ENCODE measurements at places on chromosomes 12 and 14. TPM values are rescaled to one million over a fixed set of nuclear protein-coding genes. Genes with fewer than 3 reads are reported as not detected.
A peak's percentile ranks its signal among the peaks of the same experiment; 100 is the strongest.

DNA sequence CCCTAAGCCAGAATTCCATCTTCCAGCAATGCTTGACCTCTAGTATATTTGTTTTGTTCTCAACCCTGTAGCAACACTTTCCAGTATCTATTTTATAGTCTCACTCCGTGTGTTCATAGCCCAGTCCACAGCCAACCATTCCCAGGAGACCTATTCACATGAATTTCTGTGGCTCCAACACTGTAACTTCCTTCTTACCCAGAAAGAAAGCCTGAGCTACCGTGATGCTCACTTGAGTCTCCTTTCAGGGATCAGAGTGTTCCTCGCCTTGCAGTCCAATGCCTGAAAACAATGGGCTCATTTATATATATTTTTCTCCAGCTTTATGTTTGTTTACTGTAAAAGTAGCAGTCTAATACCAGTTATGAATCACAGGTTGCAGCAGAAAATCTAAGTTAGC, 645.0 kb upstream of the NOVA1 start:
- DNase-seq, result no peak

KCNH3 gene
- 0.63 TPM for total RNA-seq

DNA sequence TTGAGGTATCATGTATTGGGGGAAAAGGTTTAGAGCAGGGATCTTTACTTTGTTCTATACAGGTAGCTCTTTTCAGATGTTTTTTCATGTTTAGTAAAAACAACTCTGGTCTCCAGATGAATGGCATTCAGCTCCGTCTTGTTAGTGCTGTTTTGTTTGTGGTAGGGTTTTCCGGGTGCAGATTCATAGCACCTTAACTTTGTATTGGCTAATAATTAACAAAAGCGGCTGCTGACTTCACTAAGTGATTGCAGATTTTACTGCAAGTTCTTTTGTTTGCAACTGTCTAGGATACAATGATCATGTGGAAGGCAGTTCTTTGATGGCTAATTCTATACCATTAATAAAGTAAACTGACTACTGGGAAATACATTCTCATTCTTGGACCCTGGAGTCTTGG, 32.2 kb upstream of the BHLHE41 start:
- DNase-seq, result no peak

POTEG gene
- total RNA-seq, result not detected

IRAK4 gene
- total RNA-seq, result 24.4 TPM

IL26 gene
- not detected for total RNA-seq

DNA sequence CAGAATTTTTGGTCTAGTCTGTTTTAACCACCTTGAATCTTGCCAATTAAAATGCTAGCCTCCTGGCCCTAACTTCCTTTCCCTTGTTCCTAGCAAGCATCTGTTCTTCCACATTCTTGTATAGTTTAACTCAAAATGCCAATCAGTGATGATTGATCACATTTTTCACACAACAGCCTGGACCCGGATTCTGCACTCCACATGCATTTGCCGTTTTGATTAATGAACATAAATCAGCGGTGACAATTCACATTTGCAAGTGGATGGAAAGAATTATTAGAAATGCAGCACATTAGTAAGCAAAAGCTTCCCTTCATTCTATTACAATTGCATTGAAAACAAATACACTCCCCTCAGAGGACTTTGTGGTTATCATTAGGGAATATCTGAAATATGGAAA, 83.4 kb downstream of the PDZRN4 start:
- DNase-seq, result no peak

DNA sequence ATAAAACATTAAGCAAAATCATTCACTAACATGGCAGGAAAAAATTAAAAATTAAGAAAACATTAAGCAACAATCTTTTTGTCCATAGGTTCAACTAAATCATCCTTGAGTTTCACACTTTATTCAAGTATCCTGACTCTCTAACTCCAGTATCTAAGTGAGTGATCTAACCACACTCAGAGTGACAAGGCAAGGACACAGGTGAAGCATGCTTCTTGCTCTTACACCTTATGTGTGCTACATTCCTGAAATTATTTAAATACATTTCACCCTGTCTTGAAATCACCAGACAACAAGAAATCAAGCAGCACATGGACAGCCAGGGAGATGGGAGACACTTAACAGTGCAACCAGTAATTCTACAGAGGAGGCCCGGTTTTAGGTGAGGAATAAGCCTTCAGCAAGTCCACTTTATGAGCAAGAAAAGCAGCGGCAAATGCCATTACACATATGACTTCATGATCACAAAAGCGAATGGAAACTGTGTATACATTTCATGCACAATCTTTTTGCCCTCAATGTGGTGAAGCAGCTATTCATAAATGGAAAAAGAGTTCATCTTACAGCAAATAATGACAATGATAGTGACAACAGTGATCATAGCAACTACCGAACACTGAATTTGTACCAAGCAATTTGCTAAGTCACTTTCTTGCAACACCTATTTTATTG, 37.4 kb downstream of the PHLDA1 start:
- no peak for DNase-seq

DNA sequence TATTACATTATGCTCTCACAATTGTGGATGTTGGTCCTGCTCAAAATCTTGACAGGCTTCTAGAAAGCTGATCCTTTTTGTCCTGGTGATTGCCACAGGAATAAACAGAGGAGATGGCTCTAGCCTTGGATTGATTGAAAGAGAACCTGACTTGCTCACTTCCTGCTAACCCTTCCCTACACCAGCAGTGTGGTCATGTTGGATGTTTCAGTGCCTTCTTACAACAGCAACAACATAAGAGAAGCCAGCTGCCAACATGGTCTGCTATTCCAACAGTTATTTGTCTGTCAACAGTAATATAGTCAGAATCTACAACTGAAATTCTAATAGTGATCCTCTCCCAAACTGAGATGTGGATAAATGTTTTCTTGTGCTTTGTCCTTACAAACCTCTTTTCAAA, 311.6 kb upstream of the DIO2 start:
- no peak for DNase-seq

- no peak for DNase-seq
These were observed 9.4 kb downstream of the ANKRD9 start for GRCh38 chr14:102500158-102500662.

HOXC4 gene
- 1.1 TPM for total RNA-seq

- no peak for DNase-seq
These were observed 95.4 kb downstream of the KCNK10 start for GRCh38 chr14:88227693-88228092.

DDX23 gene
- 48.3 TPM for total RNA-seq

GRCh38 chr14:54767139-54767431, 135.5 kb downstream of the GCH1 start:
- no peak for DNase-seq

GRCh38 chr14:37591941-37592481, 3.0 kb downstream of the FOXA1 start:
- DNase-seq, result no peak

DNA sequence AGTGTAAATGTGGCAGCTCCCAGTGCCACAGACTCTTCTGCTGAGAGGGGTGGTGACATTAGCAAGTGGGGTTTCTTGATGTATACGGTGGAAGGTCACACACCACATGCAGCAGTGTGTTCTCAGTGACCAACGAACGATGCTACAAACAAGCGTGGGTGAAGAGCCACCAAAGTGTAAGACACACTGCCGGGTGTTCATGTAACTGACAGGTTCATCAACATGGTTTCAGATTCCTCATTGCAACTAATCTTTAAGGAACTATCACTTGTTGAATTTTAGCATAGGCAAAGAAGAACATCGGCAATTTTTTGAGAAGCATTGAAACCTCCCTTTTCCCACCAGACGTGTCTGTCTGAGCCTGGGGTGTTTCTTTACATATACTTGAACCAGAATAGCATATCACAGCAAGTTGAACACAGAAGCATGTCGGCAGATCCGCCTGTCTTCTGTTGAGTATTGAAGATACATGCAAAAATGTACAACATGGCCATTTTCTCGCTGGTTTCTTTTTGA, 58.8 kb downstream of the PPP2R5C start:
- DNase-seq, result no peak

IAPP gene
- total RNA-seq, result not detected

DNA sequence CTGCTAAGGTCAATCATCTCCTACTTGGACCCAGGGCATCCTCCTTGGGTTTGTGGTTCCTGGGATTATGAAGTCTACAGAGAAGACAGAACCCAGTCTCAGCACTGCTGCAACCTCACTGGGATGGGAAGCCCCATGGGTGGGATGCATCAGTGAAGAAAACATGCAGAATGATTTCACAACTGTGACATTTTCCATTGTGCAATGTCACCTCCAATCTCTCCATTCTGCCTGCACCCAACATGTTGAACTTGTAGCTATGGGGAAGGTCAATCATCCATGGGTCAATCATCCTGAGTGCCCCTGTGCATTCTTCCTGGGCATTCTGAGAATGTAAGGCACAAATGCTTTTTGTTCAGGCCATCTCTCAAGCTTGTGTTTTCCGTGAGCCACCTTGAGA, 1004.4 kb upstream of the TMEM132C start:
- DNase-seq, result no peak

USP44 gene
- total RNA-seq, result 4.3 TPM

MMP17 gene
- total RNA-seq, result 3.8 TPM

MYH6 gene
- not detected for total RNA-seq

TSPAN8 gene
- 8.3 TPM for total RNA-seq

GALNT4 gene
- 7.5 TPM for total RNA-seq

GRCh38 chr14:51472881-51473280, 178.8 kb upstream of the FRMD6 start:
- DNase-seq, result no peak

DNA sequence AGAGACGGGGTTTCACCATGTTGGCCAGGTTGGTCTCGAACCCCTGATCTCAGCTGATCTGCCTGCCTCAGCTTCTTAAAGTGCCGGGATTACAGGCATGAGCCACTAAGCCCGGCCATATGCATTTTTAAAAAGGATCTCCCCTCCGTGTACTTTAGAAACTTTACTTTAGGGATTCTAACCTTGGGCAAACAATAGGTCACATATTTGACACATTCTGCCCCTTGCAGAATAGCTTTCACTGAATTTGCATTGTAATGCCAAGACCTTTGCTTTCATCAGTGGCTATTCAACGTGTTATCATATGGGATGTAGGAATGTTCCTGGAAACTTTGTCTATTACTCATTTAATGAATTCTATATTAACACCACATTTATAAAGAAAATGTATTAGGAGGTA, 11.4 kb upstream of the ANKS1B start:
- DNase-seq, result no peak

DNA sequence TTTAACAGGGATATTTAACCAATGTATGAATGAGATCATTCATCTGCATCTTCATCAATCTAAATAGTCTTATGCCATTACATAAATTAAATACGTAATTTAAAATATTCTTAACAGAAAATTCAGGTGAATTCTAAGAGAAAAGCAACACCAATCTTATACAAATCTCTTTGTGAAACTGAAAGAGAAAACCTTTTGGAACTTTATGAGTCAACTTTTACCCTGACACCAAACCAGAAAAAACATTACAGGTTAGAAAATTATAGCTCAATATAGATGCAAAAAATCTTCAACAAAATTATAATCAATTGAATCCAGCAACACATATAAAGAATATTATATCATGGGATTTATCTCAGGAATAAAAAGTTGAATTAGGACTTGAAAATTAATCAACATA, 3.4 kb downstream of the GLIPR1L1 start:
- no peak for DNase-seq

HVCN1 gene
- 10.9 TPM for total RNA-seq

- DNase-seq, result no peak
These were observed 141.3 kb downstream of the PLXNC1 start for GRCh38 chr12:94289461-94290312.

FAM181A gene
- not detected for total RNA-seq

PPP4R4 gene
- total RNA-seq, result 0.72 TPM

DNA sequence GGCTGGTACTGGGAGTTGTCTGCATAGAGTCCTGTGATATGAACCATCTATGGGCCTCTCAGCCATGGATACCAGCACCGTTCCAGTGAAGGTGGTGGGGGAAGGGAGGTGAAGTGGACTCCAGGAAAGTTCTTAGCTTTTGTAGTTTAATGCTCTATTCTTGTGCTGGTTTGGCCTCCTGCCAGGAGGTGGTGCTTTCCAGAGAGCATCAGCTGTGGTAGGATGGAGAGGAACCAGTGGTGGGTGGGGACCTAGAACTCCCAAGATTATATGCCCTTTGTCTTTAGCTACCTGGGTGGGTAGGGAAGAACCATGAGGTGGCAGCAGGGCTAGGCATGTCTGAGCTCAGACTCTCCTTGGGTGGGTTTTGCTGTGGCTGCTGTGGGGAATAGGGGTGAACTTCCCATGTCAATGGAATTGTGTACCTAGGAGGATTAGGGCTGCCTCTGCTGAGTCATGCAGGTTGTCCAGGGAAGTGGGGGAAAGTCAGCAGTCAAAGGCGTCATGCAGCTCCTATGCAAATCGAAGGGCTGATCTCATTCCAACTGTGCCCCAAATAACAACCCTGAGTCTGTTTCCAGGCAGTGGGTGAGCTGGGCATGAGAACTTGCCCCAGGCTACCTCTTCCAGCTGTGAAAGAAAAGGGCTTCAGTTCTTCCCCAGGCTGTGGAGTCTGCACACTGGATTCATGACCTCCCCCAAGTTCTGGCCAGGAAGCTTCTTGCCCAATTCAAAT, 14.2 kb downstream of the GZMH start:
- no peak for DNase-seq

GRCh38 chr14:103500148-103500990, 22.3 kb downstream of the CKB start:
- peak; percentile 95 for DNase-seq

- no peak for DNase-seq
These were observed 235.5 kb downstream of the AKAP6 start for GRCh38 chr14:32564596-32564995.

DNA sequence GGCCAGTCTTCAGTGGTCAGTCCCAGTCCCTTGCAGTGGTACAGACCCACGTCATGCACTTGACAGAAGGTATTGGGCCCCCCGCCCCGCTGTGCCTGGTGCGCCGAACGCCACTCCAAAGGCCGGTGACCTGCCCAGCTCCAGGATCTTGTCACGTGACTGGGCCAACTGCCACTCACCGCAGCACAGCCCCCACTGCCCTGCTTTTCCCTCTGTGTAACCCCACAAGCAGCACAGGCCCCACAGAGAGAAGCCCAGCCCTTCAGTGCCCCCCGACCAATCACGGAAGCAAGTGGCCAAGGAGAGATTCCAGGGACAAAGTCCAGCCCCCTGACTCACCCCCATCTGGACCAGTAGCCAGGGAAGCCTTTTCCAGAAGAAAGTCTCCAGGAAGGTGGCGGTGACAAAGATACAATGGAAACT, 498 bp downstream of the GPR132 start:
- no peak for DNase-seq

- no peak for DNase-seq
These were observed 405.3 kb upstream of the USP15 start for GRCh38 chr12:61854902-61855301.

CLEC12A gene
- total RNA-seq, result 1.6 TPM

DNA sequence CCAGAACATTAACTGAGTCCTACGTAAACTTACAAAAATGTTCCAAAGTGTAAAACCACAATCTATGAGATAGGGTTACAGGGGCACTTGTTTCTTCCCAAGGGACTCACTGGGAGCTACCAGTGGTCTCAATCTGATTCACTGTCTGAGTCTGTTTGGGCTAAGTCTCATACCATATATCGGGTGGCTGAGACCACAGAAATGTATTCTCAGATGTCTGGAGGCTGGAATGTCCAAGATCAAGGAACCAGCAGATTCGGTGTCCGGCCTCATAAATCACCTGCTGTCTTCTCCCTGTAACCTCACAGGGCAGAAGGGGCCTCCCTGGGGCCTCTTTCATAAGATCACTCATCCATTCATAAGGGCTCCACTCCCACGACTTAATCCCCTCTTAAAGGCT, 616.3 kb upstream of the TMEM132C start:
- no peak for DNase-seq
